ENCODE measurements at places on chromosomes 4 and X.

GRCh38 chr4:36388710-36389109 lies 107.3 kb downstream of the DTHD1 start:
- no peak for DNase-seq

- no peak for DNase-seq
These were observed 347.6 kb upstream of the FAM241A start for GRCh38 chr4:111797455-111798163.

DNA sequence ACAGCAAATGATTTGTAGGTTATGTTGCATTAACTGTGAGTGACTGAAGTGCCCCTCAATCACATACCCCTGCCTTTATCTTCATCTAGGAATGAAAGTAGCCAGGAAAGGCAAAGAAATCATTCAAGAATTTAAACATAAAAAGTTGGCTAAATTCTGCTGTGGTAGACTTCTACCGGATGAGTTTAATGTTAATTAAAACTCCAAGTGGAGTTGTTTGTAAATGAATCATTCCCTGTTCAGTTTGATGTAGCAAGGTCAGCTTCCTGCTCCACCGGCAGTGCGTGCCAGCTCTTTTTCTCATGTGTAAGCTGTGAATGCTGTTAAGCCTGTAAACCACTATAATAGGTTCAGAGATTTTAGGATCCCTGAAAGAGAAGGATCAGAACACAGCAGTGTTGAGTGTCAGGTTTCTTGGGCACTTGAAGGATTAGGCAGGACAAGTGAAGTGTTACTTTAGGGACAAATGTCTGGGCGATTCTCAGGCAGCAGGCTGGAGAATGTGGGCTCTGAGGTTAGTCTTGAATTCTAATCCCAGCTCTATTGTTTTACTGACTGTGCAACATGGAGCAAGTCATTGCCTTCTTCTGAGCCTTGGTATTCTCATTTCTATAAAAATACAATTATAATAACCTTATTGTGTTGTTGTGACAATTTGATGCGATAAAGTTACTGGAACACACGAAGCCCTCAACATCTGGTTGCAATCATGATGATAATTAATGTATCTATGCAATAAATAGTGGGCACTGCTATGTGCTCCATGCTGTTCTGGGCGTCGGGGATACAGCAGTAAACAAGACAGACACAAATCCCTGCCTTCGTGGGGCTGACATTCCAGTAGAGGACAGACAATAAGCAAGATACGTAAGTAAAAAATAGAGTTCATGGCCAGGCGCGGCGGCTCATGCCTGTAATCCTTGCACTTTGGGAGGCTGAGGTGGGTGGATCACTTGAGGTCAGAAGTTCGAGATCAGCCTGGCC lies 112.0 kb downstream of the SHROOM3 start:
- no peak for DNase-seq

GRCh38 chrX:132489578-132490419 lies 961 bp upstream of the MBNL3 start:
- peak; percentile 78 for DNase-seq

DNA sequence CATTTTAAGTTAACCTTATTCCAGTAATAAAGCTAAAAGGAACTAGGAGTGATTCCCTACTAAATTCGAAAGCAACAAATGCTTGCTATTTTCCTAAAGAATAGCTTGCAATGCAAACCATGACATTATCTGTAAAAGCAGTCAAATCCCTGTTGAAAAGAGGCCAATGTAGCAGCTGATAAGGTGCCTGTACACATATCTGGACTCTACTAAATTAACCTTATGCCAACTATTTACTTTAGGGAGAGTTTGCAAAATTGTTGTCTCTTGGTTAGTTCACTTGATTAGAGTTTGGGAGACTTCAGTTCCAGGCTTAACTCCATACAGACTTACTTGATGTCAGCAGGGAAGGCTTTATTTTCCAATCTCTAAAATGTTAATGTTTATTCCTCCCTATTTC lies 6.0 kb downstream of the IL13RA2 start:
- no peak for DNase-seq

DNA sequence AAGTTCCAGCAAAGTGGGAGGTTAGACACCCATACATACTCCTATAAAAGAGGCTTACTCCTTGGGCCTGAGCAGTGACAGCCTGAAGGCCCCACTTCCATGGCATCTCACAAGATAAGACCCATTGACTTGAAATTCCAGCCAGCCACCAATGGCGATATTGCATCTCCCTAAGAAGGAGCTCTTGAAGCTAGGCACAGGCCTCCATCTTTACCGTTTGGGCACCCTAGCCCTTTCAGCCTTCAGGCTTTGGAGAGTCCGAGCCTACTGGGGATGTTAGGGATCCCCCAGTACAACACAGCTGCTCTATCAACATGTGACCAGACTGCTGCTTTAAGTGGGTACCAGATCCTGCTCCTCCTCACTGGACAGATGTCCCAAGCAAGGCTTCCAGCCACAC lies 189.5 kb downstream of the MAGEE1 start:
- DNase-seq = no peak

DNA sequence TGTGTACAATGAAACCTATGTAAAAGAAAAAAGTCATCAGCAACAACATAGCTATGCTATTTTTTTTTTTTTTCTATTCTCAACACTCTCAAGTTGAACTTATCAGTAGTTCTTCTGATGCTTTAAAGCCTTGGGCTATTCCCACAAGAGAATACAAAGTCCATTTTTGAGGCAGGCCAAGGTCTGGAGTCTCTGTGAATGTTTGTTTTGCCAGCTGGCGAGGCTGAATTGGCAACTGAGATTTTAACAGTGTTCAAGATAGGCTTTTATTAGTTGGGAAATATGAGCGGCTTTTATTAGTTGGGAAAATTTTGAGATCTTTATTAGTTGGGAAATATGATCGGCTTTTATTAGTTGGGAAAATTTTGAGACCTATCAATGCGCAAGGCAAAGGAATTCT lies 336.6 kb downstream of the SLITRK2 start:
- DNase-seq = no peak

GRCh38 chrX:81304563-81304962 lies 102.7 kb downstream of the SH3BGRL start:
- DNase-seq = no peak

DNA sequence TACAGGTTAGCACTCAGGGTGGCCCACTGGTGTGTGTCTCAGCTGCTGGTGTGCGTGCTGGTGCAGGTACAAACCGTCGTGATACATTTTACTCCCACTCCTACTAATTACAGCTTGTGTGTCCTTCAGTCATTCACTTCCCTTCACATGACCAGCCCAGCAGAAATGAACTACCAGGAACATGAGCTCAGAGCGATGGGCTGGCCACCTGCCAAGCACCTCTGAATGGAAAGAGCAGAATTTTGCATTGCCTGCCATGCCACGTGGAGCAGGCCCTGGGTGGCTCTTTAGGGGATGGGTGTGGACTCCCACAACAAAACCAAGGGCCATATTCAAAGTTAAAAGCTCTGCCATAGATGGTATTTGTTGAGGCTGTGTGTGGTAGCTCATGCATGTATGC lies 58.9 kb upstream of the PGM2 start:
- DNase-seq = peak; percentile 20

DNA sequence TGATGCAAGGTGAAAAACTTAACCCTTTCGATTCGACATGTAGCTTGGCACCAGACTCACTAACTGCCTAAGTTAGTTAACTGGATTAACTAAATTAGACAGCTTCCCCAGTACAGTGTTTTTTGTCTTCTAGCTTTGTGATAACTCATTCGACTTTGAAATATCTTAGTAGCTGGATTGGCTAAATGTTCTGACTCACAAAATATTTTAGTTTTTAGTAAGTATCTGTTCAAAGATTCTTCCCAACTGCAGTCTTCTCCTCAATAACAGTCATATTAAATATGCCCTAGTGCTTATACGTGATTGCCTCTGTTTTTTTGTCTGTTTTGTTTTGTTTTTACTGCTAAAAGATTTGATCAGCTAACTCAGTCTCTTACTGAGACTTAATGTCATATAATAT lies 102.9 kb downstream of the KCNIP4 start:
- DNase-seq = no peak

Measured in NCI-H1092 treated with DMSO at 0.1 percent for 48 hours (cell line).